ENCODE measurements at places on chromosomes 2 and 18. TPM values are rescaled to one million over a fixed set of nuclear protein-coding genes. Genes with fewer than 3 reads are reported as not detected.

The FBXO41 gene
- total RNA-seq = 4.8 TPM

The KDSR gene
- 79.4 TPM for total RNA-seq

DNA sequence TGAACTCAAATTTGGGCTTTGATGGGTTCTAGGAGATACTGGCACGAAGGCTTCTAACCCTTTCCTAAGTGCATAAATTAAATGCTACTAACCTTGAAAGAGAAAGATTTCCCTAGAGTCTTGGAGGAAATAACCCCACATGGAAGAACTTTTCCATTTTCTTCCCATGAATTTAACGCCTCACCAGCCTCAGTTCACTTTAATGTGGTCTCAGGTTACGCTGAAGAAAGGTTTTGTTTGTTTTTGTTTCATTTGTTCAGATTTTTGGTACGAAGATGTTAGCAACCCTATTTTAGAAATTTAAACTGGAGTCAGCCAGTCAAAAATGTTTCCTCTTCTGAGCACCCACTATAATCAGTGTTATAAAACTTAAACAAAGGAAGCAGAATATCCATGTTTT is 30.7 kb downstream of the METTL4 start:
- no peak for DNase-seq

GRCh38 chr2:20803226-20803682 is 19.6 kb downstream of the LDAH start:
- peak; percentile 24 for DNase-seq

- DNase-seq = no peak
Observed at GRCh38 chr2:16663121-16663905, 2.3 kb downstream of the CYRIA start.
